ENCODE measurements at places on chromosomes 4 and X.
A peak's percentile ranks its signal among the peaks of the same experiment; 100 is the strongest.

- peak overlapping the region; percentile 90 for H3K27ac ChIP-seq
- H3K36me3 ChIP-seq: peaks cover 22% of the 10 kb centered on the region
- peaks cover 21% of the 10 kb centered on the region for H3K4me1 ChIP-seq
These were observed 143.0 kb downstream of the STIM2 start for GRCh38 chr4:27003642-27004113.

GRCh38 chrX:16018291-16018690, 105.1 kb upstream of the GRPR start:
- no peak for DNase-seq
- H3K27me3 ChIP-seq: peaks cover 17% of the 10 kb centered on the region
- no peaks in the 10 kb centered on the region for H3K36me3 ChIP-seq
- no peaks in the 10 kb centered on the region for H3K4me1 ChIP-seq
- no peak overlapping the region for H3K4me3 ChIP-seq

DNA sequence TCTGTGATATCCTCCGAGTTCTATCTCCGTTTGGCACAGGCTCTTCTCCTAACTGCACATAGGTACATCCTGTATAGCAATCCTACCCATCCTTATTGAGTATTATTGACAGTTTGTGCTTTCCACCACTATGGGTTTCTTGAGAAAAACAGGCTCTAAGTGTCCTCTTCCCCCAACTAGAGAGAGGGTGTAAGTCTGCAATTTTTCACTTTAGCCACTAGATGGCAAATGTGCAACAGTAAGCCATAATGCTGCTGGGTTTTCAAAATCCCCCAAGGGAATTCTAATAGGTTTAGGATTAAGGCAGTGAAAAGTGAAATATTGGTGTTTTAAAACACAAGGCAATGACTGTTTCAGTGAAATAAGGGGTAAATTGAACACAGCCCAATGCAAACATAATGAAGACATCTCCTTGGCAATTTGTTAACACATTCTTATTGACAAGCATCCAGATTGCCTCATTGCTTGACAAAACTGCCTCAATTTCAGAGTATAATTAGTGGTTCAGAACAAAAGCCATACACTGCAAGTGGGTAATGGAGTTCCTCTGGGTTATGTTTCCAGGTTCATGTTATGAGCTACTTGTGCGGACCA, 239.0 kb upstream of the HTR2C start:
- no peaks in the 10 kb centered on the region for H3K36me3 ChIP-seq
- H3K4me3 ChIP-seq: no peak overlapping the region
- no peak overlapping the region for H3K27ac ChIP-seq
- DNase-seq: no peak

GRCh38 chrX:65596270-65597034, 61.9 kb upstream of the LAS1L start:
- peaks cover 27% of the 10 kb centered on the region for H3K4me1 ChIP-seq
- H3K4me3 ChIP-seq: peak overlapping the region; percentile 61
- H3K36me3 ChIP-seq: no peaks in the 10 kb centered on the region
- no peaks in the 10 kb centered on the region for H3K27me3 ChIP-seq

DNA sequence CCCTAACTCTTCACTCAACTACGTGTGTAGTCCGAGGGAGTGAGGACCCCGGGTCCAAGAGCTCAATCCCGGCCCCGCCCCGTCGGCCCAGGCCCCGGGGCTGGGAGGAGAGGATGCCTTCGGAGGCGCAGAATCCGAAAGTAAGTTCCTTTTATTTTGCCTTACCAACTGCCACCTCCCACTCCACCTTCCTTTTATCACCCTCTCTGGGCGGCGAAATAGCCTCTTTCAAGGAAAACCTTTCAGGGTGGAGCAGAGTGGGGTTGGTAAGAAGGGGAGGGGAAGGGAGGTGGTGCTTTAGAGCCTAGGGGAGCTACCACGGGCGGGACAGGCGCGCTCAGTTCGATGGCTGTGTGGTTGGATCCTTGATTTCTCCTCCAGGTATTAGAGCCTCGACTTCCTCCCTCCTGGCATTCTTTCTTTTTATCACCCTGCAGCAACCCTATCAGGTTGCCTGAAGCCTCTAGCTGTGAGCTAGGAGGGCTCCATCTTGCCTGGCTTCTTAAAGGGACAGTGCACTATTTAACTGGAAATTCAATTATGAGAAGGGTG, 191.2 kb downstream of the RRAGB start:
- H3K36me3 ChIP-seq: no peaks in the 10 kb centered on the region
- H3K27ac ChIP-seq: peak overlapping the region; percentile 95
- no peaks in the 10 kb centered on the region for H3K27me3 ChIP-seq
- peak overlapping the region; percentile 97 for H3K4me3 ChIP-seq
- peaks cover 18% of the 10 kb centered on the region for H3K4me1 ChIP-seq
